Activated T-cell treated with anti-CD3 and anti-CD28 coated beads for 1 hour (primary cell): ENCODE measurements at places on chromosomes 11 and 22.

DNA sequence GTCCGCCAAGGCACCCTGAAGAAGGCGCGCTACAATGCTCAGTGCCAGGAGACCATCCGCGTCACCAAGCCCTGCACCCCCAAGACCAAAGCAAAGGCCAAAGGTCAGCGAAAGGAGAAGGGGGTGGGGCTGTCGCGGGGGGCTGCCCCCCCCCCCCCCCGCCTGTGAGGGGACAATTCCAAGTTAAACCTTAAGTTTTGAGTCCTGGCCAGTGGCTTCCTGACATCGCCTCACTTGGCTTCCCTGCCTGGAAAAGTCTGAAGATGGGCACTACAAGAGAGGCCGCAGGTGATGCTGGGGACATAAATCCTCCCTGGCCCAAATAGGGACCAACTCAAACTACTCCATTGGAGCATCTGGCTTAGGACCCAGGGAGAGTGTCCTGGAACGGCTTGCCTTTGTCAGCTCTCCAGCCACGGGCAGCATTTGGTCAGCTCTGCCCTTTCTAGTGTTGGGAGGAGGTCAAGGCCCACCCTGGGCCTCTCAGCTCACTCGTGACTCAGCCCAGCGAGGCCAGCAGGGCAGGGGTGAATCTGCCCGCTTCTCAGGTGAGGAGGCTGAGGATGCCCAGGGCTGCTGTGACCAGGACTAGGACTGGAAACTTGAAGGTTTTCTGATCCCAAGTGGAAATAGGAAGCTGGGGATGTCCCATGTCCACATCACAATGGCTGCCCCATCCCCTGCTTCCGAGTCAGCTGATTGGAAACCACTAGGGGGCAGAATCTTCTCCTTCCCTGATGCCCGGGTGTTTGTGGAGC lies 1.4 kb downstream of the MDK start:
- DNase-seq, result no peak

DNA sequence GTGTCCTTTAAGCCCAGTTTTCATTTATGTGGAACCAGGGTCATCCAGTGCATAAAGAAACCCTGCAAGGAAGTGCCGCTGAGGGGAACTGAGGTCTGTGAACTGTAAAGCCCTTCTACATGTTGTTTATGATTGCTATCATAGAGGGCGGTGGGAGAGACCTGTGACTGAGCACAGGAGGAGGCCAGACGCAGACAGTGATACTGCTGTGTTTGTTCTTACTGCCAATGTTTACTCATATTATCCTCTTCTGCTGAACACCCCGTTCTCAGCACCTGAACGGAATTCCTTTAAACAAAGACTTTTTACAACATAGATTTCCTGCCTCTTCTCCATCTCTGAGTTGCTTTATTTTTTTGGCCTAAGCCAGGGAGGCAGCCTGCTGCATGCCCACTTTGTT lies 967 bp upstream of the GALNT18 start:
- DNase-seq, result no peak

DNA sequence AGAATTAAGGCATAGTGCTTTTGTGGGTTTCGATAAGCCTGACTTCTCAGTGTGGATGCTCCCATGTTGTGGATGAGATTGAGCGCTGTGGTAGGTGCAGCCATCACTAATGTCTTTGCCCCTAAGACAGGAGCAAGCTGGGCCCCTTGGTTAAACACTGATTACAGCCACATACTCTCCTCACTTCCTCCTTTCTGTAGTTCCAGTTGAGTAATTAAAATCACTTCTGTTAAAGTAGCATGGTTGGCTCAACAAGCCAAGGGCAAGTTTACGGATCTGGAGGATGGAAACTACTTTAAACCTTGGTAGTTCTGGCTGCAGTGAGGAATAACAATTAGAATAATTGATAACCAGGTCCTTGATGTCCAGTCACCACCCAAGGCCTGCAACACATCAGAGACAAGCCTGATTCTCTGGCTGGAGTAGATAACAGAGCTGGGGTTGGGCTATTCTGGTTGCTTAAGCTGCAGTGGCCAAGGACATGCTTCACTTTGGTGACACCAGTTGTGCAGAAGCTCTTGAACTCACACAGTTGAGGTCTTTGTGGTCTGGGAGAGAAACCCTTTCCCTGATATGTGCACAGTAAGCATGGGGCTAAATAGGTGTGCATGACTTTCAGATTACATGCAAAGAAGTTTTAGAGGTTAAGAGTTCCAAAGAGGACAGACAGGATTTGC lies 81.3 kb downstream of the KIRREL3 start:
- no peak for DNase-seq

GRCh38 chr22:41479671-41480396 lies 10.9 kb downstream of the ACO2 start:
- DNase-seq, result no peak

- DNase-seq, result no peak
These were observed 11.6 kb downstream of the PISD start for GRCh38 chr22:31650391-31650790.

GRCh38 chr11:31822175-31822926 lies 11.2 kb upstream of the PAX6 start:
- DNase-seq, result no peak

DNA sequence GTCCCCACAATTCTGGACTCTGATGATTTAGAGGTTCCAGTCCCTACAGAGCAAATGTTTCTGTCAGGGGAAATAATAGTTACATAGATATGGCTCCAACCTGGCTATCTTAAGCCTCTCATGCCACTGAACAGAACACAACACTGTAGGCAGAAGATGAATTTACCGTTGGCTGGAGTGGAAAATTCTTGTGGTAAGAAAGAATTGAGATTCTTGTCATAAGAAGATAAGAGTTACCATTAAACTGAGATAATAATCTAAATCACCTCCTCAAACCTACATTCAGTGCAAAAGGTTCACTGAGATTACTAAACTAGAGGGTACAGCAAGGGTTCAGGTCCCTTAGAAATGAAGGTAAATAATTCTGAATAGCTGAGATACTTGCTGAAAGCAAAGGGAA lies 10.1 kb upstream of the NAALAD2 start:
- no peak for DNase-seq
